ENCODE measurements at places on chromosomes 11 and 22. TPM values are rescaled to one million over a fixed set of nuclear protein-coding genes. Genes with fewer than 3 reads are reported as not detected.

FAM227A gene
- total RNA-seq, result 0.20 TPM

HSPB2 gene
- not detected for total RNA-seq

TSPAN32 gene
- 6.8 TPM for total RNA-seq

IGLL1 gene
- total RNA-seq, result not detected

CD6 gene
- total RNA-seq, result 12.0 TPM

LDHAL6A gene
- total RNA-seq, result not detected

KRTAP5-7 gene
- total RNA-seq, result 0.24 TPM

RPS13 gene
- total RNA-seq, result 1,617 TPM

GLB1L3 gene
- total RNA-seq, result not detected

PUS3 gene
- total RNA-seq, result 10.2 TPM

PRAME gene
- 0.12 TPM for total RNA-seq

TMEM121B gene
- total RNA-seq, result 0.17 TPM

SCYL1 gene
- 75.7 TPM for total RNA-seq

EHF gene
- total RNA-seq, result 1.1 TPM

RTN4RL2 gene
- total RNA-seq, result 0.24 TPM

SYT9 gene
- not detected for total RNA-seq

COMMD9 gene
- 54.4 TPM for total RNA-seq

OR52H1 gene
- 0.20 TPM for total RNA-seq

CD3D gene
- total RNA-seq, result 1.8 TPM

NEFH gene
- total RNA-seq, result 0.20 TPM

GLYAT gene
- total RNA-seq, result not detected

Measured in activated B cell treated with CpG ODN at 0.5 μM for 24 hours (primary cell).